ENCODE measurements at places on chromosomes 2 and 18. TPM values are rescaled to one million over a fixed set of nuclear protein-coding genes. Genes with fewer than 3 reads are reported as not detected.

VWA3B gene
- 0.33 TPM for total RNA-seq

ADAM23 gene
- total RNA-seq, result 12.6 TPM

COL3A1 gene
- total RNA-seq, result 0.28 TPM

MC5R gene
- not detected for total RNA-seq

MEMO1 gene
- total RNA-seq, result 70.8 TPM

PDE1A gene
- 0.14 TPM for total RNA-seq

IAH1 gene
- total RNA-seq, result 101 TPM

MOB4 gene
- 25.4 TPM for total RNA-seq

CXCR4 gene
- total RNA-seq, result 0.85 TPM

PLGLB1 gene
- total RNA-seq, result not detected

MPPE1 gene
- total RNA-seq, result 17.8 TPM

MROH2A gene
- not detected for total RNA-seq

MSTN gene
- not detected for total RNA-seq

MATN3 gene
- 9.8 TPM for total RNA-seq

PLEKHM3 gene
- 1.9 TPM for total RNA-seq

CFAP65 gene
- total RNA-seq, result 0.11 TPM

CCDC68 gene
- 5.2 TPM for total RNA-seq

KCNF1 gene
- 43.9 TPM for total RNA-seq

CHST9 gene
- not detected for total RNA-seq

ACMSD gene
- not detected for total RNA-seq

NOTO gene
- not detected for total RNA-seq

UBXN4 gene
- total RNA-seq, result 43.5 TPM

EMILIN1 gene
- 0.64 TPM for total RNA-seq

HSBP1L1 gene
- 15.3 TPM for total RNA-seq

WDR54 gene
- total RNA-seq, result 81.6 TPM

Measured in A549 treated with ZK216348 at 1 μM for 4 hours (cell line).